NCI-H510A (cell line): ENCODE measurements at places on chromosomes 6 and 20.

DNA sequence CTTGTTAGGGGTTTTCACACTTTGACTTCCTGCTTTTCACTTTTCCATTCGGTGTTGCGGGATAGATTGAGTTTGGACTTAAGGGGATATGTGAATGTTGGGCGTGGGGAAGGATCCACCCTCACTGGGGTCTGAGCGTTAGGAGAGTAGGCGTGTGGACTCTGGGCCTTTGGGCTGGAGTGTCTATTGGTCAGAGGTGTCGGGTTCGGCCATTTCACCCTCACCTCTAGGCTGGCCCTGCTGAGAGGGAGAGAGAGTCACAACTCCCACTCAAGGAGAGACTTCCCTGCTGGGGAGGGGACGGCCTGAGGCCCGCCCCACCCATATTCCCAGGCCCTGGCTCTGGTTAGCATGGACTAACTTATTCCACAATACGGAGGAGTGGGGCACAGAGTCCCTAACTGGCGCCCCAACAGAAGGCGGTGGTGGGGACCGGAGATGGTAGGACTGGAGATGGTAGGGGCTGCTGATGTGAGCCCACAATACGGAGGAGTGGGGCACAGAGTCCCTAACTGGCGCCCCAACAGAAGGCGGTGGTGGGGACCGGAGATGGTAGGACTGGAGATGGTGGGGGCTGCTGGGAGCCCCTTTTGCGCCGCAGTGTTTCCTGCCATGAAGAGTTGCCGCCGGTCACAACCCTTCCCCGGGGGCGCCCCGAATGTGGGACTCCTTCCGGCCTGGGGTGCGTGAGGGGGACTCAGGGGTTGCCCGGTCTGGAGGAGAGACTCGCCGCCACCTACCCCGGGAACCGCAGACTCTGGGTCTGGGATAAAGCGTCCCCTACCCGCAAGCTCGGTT is 1.4 kb upstream of the PTPRA start:
- DNase-seq = no peak

- DNase-seq = no peak
These were observed 72.3 kb downstream of the RNGTT start for GRCh38 chr6:88890860-88891845.

DNA sequence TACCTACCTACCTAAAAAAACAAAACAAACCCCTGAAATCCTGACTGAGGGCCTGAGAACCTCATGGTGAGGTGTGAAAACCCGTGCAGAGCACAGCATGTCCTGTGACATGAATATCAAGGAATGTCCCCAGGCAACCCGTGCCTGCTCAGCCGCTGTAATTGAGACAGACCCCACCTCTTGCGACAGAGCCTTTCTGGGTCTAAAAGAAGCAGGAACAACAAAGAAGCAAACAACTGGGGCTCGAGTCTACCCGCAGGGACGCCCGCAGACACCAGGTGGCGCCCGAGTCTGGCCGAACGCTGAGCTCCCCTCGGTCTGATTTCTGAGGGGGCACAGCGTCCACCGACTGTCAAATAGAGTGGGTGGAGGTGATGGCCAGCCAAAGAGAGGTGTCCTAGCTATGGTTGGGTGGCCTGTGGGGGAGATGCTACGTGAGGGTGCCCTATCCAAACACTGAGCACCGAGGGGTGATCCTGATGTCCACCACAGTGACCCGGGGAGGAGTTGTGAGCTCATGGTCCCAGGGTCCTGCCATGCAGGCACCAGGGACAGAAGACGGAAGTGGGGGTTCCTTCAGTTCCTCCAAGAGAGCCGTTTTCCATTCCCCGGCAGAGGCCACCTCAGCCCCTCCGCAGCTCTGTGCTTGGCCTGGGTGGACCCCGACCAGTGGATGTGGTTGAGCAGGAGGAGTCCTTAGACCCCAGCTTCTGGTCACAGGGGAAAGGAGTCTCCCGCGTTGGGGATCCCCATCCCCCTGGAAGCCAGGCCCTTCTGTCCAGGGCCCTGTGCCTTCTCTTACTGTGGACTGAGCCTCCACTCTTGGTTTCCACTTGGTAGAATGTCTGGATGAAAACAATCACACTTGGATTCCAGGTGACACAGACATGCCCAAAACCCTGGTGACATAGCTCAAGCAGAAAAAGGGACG is 268.2 kb downstream of the CDC5L start:
- no peak for DNase-seq

GRCh38 chr6:135496800-135497411 is 634 bp downstream of the AHI1 start:
- DNase-seq = no peak

DNA sequence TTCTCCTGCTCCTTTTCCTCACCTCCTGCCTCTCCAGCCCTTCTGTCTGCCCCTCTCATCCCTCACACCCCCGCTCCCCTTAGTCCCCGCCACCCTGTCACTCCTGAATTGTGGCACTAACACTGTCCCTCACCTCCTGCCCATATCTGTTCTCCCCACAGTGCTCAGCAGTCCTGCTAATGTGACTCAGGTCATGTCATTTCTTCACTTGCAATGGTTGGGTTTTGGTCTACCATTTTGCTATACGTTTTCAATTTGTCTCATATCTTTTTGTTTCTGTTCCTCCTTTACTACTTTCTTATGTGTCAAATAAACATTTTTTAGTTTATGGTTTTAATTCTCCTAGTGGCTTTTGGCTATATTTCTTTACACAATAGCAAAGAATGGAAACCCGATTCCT is 1.3 kb upstream of the HLA-B start:
- DNase-seq = no peak
